ENCODE measurements at places on chromosomes 4 and X.

DNA sequence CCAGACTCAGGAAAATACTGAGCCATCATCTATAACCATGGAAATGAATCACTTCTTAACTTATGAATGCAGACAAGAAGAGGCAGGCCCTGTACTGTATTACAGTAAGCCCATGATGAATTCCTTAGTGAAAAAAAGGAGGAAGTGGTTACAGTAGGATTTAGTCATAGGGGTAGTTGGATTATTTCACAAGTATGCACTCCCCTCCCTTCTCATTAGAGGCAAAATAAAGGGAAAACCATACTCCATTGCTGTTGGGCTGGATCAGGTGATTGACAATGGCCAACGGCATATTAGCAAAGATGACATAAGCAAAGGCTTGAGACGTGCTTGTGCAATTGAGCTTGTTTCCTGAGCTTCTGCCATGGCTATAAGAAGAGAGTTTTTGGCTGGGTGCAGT, 181.1 kb upstream of the PRPS2 start:
- H3K27me3 ChIP-seq: no peaks in the 10 kb centered on the region
- no peak overlapping the region for H3K27ac ChIP-seq
- DNase-seq: no peak
- H3K4me3 ChIP-seq: no peak overlapping the region

- H3K4me1 ChIP-seq: no peaks in the 10 kb centered on the region
- peaks cover 5% of the 10 kb centered on the region for H3K36me3 ChIP-seq
- no peak for DNase-seq
- H3K27ac ChIP-seq: no peak overlapping the region
- no peak overlapping the region for H3K4me3 ChIP-seq
Observed at GRCh38 chrX:96715481-96715880, 30.8 kb downstream of the DIAPH2 start.

DNA sequence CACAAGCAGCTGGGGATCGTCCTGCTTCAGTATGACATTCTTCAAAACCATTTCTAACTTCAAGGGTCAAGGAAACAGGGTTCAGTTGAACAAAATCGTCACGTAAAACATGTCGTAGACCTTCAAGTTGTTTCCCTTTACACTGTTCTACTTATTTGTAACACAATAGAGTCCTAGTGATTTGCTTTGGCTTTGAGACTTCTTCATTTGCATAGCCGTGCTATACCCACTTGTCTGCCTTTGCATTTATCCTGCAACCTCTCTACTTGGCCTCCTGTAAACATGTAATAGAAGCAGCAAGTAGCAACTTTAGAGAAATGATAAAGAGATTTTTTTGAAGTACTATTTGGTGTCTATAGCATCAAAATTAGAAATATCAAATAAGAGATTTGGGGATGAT, 194.9 kb downstream of the SLC7A11 start:
- H3K4me3 ChIP-seq: no peak overlapping the region
- H3K36me3 ChIP-seq: no peaks in the 10 kb centered on the region
- no peaks in the 10 kb centered on the region for H3K4me1 ChIP-seq
- H3K27me3 ChIP-seq: no peaks in the 10 kb centered on the region
- H3K27ac ChIP-seq: no peak overlapping the region

DNA sequence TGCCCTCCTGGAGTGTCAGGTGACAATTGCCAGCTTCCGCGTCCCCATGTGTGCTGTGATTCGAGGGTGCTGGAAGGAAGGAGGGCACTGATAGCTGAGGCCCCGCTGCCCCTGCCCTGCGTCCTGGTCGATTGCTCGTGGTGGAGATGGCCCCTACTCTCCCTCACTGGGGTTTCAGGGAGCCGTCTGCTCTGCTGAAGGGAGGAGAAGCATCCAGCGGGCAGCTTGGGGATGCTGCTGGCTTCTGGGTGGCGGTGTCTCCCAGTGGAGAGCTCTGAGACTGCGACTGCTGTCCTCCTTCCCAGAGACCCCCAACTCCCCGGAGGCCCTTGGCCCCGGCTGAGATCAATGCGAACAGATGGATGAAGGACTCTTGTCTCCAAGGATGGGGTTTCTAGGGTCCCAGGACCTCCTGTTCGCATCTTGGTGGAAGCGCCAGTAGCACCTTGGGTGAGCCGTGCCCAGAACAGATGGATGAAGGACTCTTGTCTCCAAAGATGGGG, 98.6 kb downstream of the PSAPL1 start:
- no peaks in the 10 kb centered on the region for H3K4me1 ChIP-seq
- no peaks in the 10 kb centered on the region for H3K27me3 ChIP-seq
- H3K36me3 ChIP-seq: no peaks in the 10 kb centered on the region
- no peak for DNase-seq
- no peak overlapping the region for H3K27ac ChIP-seq

DNA sequence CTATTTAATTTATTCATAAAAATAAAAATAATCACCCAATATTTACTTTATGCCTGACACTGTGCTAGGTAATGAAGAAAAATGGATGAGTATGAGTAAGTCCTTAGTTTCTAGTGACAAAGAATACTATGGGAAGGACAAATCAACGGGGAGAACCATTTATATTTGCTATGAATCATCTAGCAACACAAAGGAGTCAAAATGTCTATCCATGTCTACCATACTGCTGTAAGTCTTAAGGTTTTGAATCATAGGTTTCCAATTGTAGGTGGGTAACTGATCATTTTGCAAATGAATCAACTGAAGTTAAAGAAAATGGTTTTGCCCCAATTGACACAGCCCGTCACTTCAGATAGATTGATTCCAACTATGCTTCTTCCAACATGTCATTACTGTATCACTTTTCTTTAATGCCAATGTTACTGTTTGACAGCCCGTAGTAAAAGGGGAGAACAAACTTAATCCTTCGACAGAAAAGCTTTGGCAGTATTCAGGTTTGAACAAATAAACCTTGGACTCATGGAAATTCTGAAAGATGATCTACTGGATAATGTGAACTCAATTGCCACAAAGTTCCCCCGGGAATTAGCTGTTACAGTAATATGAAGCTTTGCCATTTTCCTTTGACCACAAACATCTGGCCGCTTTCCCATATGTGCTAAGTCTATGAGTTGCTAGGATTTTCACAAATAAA, 3.2 kb downstream of the TDO2 start:
- DNase-seq: no peak
- H3K4me1 ChIP-seq: no peaks in the 10 kb centered on the region
- H3K36me3 ChIP-seq: no peaks in the 10 kb centered on the region
- no peak overlapping the region for H3K27ac ChIP-seq

- DNase-seq: no peak
- no peak overlapping the region for H3K4me3 ChIP-seq
- H3K27ac ChIP-seq: no peak overlapping the region
- no peaks in the 10 kb centered on the region for H3K27me3 ChIP-seq
- no peaks in the 10 kb centered on the region for H3K4me1 ChIP-seq
Observed at GRCh38 chr4:42809419-42810084, 83.0 kb upstream of the GRXCR1 start.
